ENCODE measurements at places on chromosomes 2 and 18.

DNA sequence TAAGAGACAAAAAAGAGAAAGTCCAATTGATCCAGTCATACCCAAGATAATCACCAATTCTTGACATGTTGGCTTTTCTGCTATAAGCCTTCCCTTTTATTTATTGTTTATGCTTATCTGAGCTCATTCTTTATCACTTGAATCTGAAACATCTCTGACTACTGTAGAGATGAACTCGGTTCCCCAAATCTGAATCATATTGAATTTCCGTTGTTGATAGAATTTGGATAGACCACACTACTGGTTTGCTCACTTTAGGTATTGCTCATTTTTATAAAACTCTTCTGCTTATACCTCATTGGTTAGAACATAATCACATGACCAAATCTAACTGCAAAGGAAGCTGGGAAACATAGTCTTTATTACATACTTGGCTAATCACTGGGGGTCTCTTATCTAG is 236.9 kb downstream of the TRIB2 start:
- DNase-seq, result no peak

DNA sequence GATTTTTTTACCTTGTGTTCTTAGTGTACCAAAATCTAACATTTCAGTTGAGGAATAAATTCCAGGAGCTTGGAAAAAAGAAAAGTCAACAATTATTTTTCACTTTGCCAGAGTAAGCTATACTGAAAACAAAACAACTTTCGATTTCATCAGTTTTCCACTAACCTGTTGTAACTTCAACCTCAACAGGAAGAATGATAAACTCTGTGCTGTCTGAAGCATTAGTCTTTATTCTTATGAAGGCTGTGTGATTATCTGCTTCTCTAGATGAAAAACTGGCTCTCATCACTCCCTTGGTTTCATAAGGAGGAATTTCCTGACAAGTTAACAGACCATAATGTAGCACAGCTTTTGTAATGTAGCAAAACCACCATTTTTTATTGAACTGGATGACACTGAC is 121.2 kb downstream of the ZAP70 start:
- DNase-seq, result no peak

DNA sequence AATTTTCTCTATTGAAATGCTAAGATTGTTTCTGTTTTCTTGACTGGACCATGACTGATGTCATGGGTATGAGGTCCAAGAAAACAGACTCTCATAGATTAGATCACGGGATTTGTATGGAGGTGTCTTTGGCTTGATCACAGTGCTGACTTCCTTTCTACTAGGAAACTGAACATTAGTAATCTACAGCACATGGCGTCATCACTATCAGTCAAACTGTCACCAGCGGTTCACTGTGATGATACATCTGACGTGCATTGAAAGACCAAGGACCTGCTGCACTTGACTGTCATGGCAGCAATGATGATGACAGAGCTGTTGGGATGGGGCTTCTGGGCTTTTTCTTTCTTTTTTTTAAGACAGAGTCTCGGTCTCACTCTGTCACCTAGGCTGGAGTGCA is 28.2 kb upstream of the IMPA2 start:
- no peak for DNase-seq

- no peak for DNase-seq
These were observed 67.8 kb downstream of the QPCT start for GRCh38 chr2:37412231-37412630.

- no peak for DNase-seq
These were observed 59.6 kb downstream of the SP110 start for GRCh38 chr2:230160112-230160660.

- no peak for DNase-seq
These were observed 71.2 kb downstream of the BCL2L11 start for GRCh38 chr2:111191877-111192276.

DNA sequence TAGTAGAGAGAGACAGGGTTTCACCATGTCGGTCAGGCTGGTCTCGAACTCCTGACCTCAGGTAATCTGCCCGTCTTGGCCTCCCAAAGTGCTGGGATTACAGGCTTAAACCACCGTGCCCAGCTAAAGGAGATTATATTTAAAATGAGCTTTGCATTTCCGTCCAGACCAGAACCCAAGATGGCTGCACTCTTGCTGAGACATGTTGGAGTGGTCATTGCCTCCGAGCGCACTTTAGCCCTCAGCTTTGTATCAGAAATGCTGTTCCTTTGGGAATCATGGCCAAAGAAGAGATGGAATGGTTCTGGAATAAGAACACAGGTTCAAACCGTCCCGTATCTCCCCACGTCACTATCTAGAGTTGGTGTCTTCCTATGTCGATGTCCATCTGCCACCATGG is 3.4 kb downstream of the UBXN2A start:
- no peak for DNase-seq

DNA sequence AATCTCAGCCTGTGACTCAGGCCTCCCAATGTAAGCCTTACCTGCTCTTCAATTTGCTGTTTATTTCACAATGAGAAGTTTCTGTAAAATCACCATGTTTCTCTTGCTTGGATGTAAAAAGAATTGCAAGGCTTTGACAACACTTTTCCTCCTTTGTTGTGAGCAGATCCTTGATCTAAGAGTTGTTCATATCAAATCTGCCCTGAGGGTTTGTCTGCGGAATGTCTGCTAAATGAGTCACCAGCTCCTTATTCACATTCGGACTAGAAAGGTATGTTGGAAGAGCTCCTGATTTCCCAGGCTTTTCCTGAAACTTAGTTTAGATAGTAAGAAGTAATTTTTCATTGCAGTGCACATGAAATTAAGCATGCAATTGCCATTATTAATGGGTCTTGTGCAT is 268.2 kb upstream of the TCF4 start:
- DNase-seq, result no peak

DNA sequence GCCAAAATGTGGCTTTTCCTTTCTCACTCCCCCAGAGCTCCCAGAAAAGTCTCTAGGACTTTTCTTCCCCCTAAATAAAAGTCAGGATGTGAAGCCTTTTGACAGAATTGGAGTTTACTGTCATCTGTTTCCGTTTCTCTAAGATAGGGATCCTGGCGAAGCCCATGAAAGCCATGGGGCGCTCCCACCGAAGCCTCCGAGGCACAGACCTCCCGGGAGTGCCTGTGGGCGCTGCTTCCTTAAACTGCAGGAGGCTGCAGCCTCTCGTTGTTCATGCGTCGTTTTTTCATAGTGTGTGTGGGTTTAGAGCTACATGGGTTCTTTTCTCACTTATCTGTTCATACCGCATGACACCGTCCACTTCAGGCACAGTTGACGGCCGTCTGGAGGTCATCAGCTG is 56.8 kb downstream of the ASAP2 start:
- no peak for DNase-seq

- DNase-seq, result no peak
These were observed 97.3 kb downstream of the TACR1 start for GRCh38 chr2:75102011-75102410.

DNA sequence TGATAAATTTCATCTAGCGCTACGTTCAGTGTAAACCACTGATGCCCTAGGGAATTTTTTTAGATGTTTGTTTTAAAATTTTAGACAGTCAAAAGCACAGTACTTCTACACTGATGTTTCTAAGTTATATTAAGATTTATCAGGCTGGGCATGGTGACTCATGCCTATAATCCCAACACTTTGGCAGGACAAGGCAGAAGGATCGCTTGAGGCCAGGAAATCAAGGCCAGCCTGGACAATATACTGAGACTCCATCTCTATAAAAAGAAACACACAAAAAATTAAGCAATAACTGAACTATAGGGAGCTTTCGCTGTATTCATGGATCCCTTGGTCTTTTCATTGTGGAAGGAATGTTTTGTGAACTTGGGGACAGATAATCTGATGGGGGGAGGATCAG is 50.6 kb upstream of the MAPRE2 start:
- no peak for DNase-seq

DNA sequence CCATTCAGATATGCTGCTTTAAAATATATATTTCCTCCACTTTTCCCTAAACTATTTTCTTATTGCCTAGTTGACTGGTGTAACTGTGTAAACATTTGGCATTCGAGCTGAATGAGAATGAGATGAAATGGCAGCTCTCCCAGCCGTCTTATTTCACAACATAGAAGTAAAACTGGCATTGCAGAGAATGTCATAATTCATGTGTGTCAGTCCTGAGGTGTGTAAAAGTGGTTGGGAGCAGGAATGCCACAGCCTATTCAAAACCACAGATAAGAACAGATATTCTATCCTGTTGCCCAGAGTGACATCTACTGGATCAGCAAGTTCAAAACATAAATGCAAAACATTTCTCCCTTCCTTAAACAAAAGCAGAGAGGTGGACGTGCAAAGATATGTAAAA is 565.5 kb upstream of the CHAC2 start:
- no peak for DNase-seq

- no peak for DNase-seq
These were observed 5.2 kb downstream of the CCL20 start for GRCh38 chr2:227818675-227819397.

- no peak for DNase-seq
These were observed 159.0 kb downstream of the BCL11A start for GRCh38 chr2:60394463-60394862.

- no peak for DNase-seq
These were observed 443.3 kb upstream of the MEIS1 start for GRCh38 chr2:65991381-65992197.

DNA sequence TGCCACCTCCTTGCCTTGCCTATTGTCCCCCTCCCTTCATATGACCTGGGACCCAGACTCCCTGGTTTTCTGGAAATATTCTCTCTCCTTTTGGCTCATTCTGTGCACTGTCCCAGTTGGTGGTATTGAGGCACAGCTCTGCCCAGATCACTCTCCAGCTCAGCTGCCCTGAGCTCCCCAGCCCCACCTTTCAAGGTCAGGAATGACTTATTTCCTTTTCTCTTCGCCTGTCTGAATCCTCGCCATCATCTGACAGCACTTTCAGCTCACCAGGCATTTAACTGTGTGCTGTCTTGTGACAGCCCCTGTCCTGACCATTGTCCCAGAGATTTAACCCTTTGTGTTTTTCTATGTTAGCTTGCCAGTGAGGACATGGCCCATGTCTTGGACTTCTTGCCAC is 133.0 kb downstream of the MSH2 start:
- DNase-seq, result no peak

DNA sequence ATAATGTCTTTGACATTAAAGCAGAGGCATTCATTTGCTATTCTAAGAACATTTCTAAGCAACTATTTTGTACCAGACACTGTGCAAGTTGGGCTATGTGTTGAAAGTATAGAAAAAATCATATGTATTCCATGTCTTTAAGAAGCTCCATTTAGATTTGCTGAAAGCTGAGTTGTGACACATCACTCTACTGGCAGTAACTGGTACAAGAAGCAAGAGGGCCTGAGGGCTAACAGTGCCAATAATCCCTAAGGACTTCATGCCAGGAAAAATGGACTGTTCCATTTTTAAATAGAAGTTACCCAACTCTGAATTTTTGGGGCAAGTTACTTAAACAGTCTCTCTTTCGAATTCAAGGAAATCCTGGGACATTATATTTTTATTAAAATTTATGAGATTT is 178.7 kb downstream of the SRBD1 start:
- no peak for DNase-seq

DNA sequence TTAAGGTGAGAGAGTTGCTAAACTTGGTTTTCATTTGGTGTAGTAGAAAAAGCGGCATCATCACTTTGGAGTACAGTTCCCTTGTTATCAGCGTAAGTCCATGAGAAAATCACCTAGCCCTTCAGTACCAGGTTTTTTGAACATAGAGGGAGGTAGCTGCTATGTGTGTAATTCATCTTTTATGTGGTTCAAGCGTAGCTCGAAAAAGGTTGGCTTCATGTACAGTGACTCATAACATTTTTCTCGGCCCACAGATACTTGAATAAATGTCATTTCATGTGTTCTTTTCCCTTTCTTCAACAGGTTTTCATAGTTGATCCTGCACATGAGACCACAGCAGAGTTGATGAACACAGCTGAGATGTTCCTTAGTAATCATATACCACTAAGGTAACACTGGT is 43.6 kb downstream of the UGGT1 start:
- no peak for DNase-seq

GRCh38 chr2:163753726-163754125 is 17.9 kb upstream of the FIGN start:
- no peak for DNase-seq

GRCh38 chr2:170895023-170895757 is 33.9 kb upstream of the GORASP2 start:
- DNase-seq, result no peak

GRCh38 chr2:68483011-68483410 is 15.6 kb downstream of the APLF start:
- DNase-seq, result no peak

GRCh38 chr2:190459881-190460280 is 51.7 kb downstream of the MFSD6 start:
- no peak for DNase-seq

GRCh38 chr2:50820176-50820575 is 211.8 kb downstream of the NRXN1 start:
- DNase-seq, result no peak
